ENCODE measurements at places on chromosomes 7 and 10. TPM values are rescaled to one million over a fixed set of nuclear protein-coding genes. Genes with fewer than 3 reads are reported as not detected.

The GFRA1 gene
- total RNA-seq, result 73.3 TPM

DNA sequence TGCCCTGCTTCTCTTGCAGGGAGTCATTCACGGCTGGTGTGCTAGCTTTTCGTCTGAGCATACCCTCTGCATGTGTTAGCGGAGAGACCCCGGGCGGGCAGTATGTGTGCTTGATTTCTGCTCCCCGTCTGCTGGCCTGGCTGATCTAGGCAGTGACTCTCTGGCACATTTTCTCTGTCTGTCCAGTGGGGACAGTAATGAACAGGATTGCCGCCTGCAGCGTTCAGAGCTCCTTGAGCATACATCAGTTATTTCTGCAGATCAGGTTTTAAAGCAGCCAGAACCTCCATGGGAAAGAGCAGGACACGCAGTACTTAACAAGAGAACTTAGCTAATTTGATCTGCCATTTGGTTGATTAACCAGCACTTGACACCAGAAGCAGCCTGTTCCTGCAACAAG lies 242.5 kb downstream of the CELF2 start:
- peak; percentile 59 for DNase-seq
- no peaks in the 10 kb centered on the region for H3K4me1 ChIP-seq
- no peaks in the 10 kb centered on the region for H3K27me3 ChIP-seq
- H3K27ac ChIP-seq, result no peak overlapping the region
- peaks cover 14% of the 10 kb centered on the region for H3K36me3 ChIP-seq

DNA sequence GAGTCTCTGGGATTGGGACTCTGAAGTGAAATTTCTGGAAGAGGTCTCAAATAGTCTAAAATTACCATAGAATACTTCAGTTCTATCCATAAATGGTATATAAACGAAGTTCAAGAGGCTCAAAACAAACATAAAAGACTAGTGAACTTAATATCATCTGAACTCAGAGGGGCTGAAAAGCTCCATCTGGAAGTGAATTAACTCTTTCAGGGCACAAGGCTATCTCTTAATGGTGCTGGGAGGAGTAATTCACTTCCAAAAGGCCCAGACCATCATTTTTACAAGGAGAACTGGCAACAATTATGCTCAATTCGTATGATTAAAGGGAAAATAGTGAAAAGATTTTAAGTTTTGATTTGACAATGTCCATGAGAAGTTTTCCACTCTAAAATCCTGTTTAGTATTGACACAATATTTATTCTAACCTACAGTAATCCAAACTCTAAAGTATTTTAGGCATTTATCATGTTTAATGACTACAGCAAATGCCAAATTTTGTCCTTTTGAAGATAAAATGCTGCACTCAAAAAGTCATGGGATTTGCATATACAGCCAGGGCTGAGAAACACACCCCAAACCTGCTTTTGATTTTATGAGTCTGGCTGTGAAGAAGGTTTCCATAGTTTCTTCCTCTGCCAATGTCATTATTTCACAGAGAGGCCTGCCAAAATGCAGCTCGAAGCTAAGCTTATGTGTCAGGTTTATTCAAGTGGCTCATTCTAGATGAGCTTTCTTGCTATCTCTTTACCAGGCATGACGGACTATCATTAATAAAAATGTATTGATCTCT lies 143.9 kb downstream of the HIBADH start:
- no peaks in the 10 kb centered on the region for H3K27me3 ChIP-seq
- peaks cover 9% of the 10 kb centered on the region for H3K36me3 ChIP-seq
- no peak overlapping the region for H3K4me3 ChIP-seq
- H3K27ac ChIP-seq, result no peak overlapping the region
- no peaks in the 10 kb centered on the region for H3K4me1 ChIP-seq

DNA sequence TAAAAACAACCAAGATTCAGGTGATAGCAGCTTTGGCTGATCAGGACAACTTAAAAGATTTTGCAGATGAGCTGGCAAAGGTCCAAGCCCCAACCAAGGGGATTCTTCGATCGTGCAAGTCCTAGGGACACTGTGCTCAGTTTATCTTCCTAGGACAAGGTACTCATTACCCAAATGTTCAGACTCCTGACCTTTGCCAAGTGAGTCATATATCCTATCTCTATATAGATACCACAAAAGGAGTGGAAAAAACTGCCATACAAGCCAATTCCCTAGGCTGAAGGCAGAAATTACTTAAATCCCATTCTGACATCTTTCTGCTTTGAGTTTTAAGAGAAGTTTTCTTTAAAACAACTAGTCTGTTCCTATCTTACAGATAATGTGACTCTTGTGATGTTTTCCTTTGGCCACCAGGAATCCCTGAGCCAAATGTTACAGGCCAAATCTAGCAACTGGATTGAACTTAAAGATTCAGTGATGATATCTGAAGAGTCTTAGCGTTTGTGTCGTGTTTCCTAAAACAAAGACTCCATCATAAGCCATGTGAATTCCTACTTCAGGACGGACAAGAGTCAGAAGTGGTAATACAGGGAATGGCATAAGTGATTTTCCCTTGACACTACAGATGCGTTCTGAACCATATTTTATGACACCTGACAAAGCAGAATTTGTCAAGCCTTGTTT lies 142.6 kb upstream of the ASAH2 start:
- no peaks in the 10 kb centered on the region for H3K36me3 ChIP-seq
- H3K27me3 ChIP-seq, result no peaks in the 10 kb centered on the region
- no peak for DNase-seq
- H3K4me1 ChIP-seq, result peaks cover 31% of the 10 kb centered on the region
- H3K27ac ChIP-seq, result no peak overlapping the region
- no peak overlapping the region for H3K4me3 ChIP-seq

The IGF2BP3 gene
- total RNA-seq, result 47.9 TPM

- DNase-seq, result no peak
- H3K27ac ChIP-seq, result no peak overlapping the region
- peaks cover 20% of the 10 kb centered on the region for H3K36me3 ChIP-seq
- no peaks in the 10 kb centered on the region for H3K27me3 ChIP-seq
- H3K4me1 ChIP-seq, result no peaks in the 10 kb centered on the region
Observed at GRCh38 chr10:127085957-127086356, 110.4 kb downstream of the INSYN2A start.

- DNase-seq, result peak; percentile 56
- H3K4me3 ChIP-seq, result no peak overlapping the region
- peaks cover 44% of the 10 kb centered on the region for H3K4me1 ChIP-seq
- H3K27ac ChIP-seq, result peak overlapping the region; percentile 91
- no peaks in the 10 kb centered on the region for H3K36me3 ChIP-seq
- H3K27me3 ChIP-seq, result no peaks in the 10 kb centered on the region
Observed at GRCh38 chr7:76423666-76424412, 911 bp upstream of the ZP3 start.

The LRGUK gene
- total RNA-seq, result 0.20 TPM

DNA sequence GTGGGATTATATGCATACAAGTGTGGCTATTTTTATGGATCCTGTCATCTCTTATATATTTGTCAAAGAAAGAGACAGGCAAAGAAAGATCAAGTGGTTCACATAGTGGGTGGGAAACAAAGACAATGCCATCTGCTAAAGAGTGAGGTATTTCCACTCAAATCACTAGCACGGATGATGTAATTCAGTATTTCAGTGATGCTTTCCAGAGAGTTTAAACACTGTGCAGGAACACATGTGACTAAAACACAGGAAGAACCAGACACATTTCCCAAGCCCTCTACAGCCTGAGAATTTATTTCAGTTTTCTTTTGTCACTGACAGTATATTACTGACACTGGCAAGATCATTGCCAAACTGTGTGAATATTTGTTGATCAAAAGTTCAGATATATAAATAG lies 885.7 kb upstream of the CELF2 start:
- no peak for DNase-seq
- H3K36me3 ChIP-seq, result no peaks in the 10 kb centered on the region
- H3K4me3 ChIP-seq, result no peak overlapping the region
- peaks cover 11% of the 10 kb centered on the region for H3K4me1 ChIP-seq

The HTR5A gene
- not detected for total RNA-seq

- no peak overlapping the region for H3K27ac ChIP-seq
- H3K36me3 ChIP-seq, result no peaks in the 10 kb centered on the region
- H3K4me1 ChIP-seq, result peaks cover 17% of the 10 kb centered on the region
- H3K27me3 ChIP-seq, result peaks cover 51% of the 10 kb centered on the region
Observed at GRCh38 chr10:25178411-25178810, 3.6 kb downstream of the GPR158 start.

DNA sequence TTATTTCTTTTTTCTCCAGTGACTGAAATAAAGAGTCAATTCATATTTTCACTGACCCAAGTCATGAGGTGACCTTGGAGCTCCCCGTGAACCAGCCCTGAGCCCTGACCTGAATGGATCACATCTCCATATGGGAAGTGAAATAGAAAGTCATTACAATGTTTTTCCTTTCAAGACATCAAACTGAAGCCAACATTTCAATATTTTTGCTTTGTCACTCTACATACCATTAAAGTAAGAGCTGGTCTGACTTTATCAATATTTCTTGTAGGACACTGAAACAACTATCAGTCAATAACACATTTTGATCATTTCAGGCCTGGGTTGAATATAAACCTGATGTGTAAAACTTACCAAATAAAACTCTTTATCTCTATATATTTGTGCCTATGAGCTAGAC lies 249.8 kb upstream of the PHF14 start:
- no peaks in the 10 kb centered on the region for H3K4me1 ChIP-seq
- H3K36me3 ChIP-seq, result no peaks in the 10 kb centered on the region
- no peaks in the 10 kb centered on the region for H3K27me3 ChIP-seq
- no peak for DNase-seq
- no peak overlapping the region for H3K27ac ChIP-seq

- no peak overlapping the region for H3K4me3 ChIP-seq
- H3K36me3 ChIP-seq, result peaks cover 4% of the 10 kb centered on the region
- no peak for DNase-seq
- no peaks in the 10 kb centered on the region for H3K27me3 ChIP-seq
- no peak overlapping the region for H3K27ac ChIP-seq
- no peaks in the 10 kb centered on the region for H3K4me1 ChIP-seq
Observed at GRCh38 chr7:63077841-63078240, 920.8 kb upstream of the ZNF722 start.

The GET4 gene
- 28.0 TPM for total RNA-seq

All from chondrocyte (in vitro differentiated cells).